Activated T-cell treated with anti-CD3 and anti-CD28 coated beads for 48 hours (primary cell): ENCODE measurements at places on chromosomes 7 and 10.

GRCh38 chr10:23525406-23525805 is 86.5 kb downstream of the OTUD1 start:
- no peak for DNase-seq

DNA sequence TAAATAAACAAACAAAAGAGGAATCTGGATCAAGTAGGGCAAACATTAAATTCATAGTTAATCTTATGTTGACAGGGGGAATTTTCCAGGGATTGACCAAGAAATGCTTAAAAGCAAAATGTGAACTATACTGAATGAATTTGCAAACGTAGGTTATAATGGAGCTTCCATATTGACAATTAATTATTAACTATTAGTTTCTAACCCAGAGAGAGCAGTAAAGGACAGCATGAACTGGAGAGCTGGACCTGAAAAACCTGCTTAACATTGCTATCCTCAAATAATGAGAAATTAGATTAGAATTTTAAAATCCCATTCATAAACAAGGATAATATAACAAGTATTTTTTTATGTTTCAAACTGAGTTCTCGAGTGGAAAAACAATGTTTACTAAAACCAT is 1089.6 kb downstream of the DNAJB9 start:
- no peak for DNase-seq

DNA sequence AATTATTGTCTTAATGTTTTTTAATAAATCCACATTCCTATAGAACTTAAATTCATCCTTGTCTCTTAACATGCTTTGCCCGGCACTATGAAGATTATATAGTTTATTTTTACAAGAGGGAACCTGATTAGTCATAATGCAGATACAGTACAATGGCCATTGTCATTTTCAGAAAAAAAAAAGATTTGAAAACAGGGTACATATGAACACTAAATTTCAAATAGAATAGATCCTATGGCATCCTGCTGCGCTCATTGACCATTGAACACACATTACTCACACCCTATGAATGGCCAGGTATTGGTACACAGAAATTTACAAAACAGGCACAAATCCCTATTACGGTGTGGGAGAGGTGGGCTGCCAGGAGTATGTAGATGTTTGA is 2.0 kb upstream of the KLF6 start:
- DNase-seq = no peak

GRCh38 chr7:140050100-140050499 is 12.7 kb downstream of the PARP12 start:
- no peak for DNase-seq

DNA sequence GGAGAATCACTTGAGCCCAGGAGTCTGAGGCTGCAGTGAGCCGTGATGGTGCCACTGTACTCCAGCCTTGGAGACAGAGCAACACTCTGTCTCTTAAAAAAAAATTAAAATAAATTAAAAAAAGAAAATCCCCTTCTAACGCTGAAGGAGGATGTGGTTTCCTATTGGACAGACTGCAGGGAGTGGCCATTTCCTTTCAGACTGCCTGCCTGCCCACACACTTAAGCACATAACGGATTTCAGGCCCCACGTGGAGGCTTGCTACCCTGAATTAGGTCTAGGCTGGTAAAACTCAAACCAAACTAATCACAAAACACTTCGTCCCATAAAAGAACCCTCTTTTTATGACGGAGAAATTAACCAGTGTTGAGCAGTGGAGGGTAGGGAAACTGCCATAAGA is 34.0 kb downstream of the GATA3 start:
- no peak for DNase-seq

DNA sequence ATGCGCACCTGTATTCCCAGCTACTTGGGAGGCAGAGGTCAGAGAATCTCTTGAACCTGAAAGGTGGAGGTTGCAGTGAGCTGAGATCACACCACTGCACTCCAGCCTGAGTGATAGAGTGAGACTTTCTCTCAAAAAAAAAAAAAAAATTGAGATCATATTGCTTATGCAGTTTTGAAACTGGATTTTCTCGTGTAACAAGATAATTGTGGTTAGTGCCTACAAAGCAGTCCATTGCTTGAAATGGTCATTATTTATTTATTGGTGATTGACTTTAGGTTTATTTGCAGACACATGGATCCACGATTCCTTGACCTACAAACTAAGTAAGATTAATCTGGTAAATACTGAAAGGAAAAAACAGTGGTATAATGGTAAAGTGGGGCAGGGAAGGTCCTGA is 149.8 kb downstream of the TAX1BP1 start:
- DNase-seq = no peak

- DNase-seq = no peak
Measured at GRCh38 chr7:106501605-106502580, 159.1 kb downstream of the CCDC71L start.

DNA sequence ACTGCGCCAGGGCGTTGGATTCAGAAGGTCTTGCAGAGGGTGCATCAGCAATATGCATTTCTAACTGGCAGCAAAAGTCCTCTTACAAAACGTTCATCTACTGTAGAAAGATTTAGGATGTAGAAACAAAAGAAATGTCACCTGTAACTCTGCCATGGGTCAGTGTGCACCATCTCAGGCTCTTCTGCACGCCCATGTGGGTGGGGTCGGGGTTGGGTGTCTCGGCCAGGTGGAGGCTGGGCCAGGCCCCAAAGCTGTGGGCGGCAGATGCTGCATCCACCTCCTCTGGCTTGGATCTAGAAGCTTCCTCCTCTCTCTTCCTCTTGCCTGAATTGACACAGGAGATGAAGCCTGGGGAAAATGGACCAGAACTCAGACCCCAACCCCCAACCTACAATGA is 111.3 kb upstream of the PPP2R2D start:
- no peak for DNase-seq

DNA sequence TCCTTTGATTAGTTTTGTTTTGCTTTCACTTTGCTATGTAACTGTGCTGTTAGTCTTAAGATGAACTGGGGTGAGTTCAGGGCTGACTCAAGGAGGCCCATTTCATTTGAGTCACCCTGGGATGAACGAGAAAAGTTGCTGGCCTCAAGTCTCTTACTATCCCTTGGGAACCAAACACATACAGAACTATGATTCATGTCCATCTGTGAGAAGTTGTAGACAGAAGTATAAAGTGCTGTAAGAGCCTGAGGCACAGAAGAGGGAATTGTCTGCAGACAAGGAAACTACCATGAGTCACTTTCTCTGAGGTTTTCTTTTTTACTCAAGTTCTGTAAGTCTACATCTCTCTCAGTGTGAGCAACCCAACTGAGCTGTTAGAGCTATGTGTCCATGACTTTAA is 179.8 kb upstream of the CSTF2T start:
- peak; percentile 3 for DNase-seq

DNA sequence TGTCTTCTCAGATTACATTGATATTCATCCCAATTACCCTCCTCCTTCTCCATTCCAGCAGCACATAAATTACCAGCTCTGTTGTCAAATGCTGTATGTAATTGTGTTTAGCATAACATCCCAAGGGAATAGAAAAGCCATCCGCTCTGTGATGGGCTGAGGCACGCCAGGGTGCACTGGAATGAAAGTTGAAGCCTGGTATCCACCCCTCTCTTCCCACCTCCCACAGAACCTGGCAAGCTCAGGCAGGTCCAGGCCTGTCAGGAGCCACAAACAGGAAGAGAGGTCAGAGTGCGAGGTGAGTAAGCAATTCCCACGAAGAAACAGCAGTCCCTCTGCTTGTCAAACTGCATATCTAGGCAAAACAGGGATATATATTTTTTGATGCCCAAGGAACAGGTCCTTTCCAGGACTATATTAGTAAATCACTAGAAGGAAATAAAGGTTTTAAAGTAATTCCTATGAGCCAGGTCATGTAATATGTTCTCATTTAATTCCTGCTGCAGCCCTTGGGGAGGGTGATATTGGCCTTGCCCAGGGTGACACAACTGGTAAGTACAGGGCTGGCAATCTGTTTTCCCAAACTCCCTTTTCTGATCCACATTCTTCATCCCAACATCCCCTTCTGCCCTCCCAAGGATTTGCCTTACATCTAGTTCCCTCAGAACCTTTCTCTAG is 155.6 kb upstream of the GHITM start:
- no peak for DNase-seq

GRCh38 chr7:21044384-21044783 is 257.7 kb upstream of the SP8 start:
- no peak for DNase-seq

DNA sequence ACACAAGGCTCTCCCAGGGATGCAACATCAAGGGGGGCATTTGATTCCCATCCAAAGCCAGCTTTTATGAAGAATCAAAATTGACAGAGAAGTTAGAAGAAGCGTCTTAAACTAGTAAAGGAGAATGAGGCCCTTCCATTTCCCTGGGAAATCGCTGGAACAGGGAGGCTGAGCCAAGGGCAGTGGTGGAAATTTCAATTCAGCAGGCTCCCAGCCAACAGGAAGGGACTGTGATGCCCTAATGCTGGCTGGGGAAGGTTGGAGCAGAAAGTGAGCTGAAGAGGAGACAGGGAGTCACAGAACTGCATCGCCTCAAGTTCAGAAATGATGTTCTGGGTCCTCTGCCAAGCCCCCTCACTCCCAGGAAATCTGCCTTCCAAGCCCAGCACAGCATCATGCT is 517.3 kb downstream of the GRID1 start:
- no peak for DNase-seq

- DNase-seq = peak; percentile 35
Measured at GRCh38 chr7:92835851-92836488, 403 bp downstream of the CDK6 start.

GRCh38 chr7:135772639-135773222 is 24.1 kb upstream of the FAM180A start:
- no peak for DNase-seq

GRCh38 chr7:21938463-21938862 is 7.2 kb downstream of the CDCA7L start:
- DNase-seq = no peak

- DNase-seq = no peak
Measured at GRCh38 chr7:51090411-51090810, 226.2 kb downstream of the COBL start.

DNA sequence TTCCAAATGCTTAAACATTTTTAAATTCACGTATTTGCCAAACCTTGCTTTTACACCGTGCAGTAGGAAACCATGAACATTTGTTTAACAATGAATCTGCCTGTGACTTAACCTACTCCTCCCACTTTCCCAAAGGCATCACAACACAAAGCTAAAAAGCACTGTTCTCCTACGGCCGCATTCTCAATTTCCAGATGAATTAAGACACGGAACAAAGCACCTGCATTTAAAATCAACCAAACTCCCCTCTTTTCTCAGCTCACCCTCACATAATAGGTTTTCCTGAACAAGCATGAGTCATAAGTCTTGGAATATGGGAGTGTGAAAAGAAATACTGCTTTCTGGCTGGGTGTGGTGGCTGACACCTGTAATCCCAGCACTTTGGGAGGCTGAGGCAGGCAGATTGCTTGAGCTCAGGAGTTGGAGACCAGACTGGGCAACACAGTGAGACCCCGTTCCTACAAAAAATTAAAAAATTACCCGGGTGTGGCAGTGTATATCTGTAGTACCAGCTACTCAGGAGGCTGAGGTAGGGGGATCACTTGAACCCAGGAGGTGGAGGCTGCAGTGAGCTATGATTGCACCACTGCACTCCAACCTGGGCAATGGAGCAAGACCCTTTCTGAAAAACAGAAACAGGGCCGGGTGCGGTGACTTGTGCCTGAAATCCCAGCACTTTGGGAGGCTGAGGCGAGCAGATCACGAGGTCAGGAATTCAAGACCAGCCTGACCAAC is 51.7 kb upstream of the CYTH3 start:
- DNase-seq = no peak

DNA sequence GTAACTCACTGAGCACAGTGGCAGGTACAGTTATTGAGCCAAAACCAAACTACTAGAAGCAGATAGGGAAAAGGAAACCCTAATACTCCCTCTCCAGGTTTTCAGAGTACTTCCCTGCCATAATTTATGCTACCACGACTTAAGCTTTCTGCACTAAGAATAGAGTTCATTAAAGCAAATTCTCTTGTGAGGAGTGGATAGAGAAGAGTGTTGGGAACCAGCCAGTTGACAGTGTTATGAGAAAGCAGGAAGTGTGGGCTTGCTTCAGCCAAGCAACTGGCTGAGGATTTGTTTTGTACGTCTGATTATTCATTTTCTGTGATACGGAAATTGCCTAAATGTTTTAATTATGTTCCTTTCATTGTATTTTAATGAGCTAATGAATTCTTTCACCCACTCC is 280.5 kb downstream of the KIF20B start:
- DNase-seq = no peak

DNA sequence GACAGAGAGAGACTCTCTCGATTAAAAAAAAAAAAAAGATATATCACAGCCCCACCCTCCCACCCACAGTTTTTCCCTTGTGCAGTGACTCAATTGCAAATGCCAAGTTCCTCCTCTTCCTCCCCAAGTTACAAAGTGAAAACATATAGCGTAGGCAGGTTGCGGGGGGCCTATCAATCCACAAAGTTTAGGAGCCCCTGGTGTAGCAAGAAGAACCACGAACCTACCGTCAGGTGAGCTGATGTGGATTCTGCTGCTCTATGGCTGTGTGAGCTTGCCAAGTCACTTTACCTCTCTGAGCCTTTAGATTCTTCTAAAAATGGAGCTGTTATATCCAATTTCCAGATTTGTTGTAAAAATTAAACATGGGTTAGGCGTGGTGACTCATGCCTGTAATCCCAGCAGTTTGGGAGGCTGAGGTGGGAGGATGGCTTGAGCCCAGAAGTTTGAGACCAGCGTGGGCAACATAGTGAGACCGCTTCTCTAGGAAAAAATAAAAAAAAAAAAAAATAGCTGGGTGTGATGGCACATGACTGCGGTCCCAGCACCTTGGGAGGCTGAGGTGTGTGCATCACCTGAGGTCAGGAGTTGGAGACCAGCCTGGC is 8.2 kb upstream of the RHBDD2 start:
- no peak for DNase-seq

DNA sequence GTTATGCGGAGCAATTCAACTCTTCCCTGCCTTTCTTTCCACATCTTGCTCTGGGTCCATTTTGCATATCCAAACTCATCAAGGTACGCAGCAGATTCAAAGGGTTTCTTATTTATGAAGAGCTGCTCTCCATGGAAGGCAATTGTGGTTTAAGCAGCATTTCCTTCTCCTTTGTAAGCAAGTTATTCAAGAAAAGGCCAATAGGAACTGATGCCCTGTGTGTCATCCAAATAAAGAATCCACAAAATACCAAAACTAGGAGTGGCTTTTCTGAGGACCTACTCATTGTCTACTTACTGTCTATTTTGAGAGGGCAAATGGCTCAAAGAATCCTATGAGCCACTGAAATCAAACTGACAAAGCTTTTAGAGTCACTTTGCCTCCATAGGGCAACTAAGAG is 253.1 kb downstream of the PTEN start:
- DNase-seq = no peak

DNA sequence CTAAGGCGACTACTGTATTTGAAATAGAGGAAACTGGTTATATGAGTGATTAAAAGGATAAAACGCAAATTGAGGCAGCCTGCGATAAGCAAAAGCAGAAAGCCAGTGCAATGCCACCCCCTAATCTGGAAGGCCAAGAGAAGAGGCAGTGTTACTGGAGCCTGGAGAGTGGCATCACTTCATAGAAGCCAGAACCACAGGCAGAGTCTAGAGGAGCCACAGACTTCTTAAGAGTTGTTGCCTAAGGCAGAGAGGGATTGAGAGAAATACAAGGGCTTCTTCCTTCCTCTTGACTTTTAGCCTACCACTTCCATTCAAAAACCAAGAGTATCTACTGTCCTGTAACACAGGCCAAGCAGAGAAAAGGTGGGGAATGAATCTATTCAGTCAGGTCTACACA is 94.9 kb upstream of the SKAP2 start:
- DNase-seq = no peak

- no peak for DNase-seq
Measured at GRCh38 chr10:5467634-5468255, 31.6 kb downstream of the CALML5 start.
